ENCODE measurements at places on chromosomes 12 and 14.

- DNase-seq = no peak
These were observed 17.9 kb downstream of the SPTLC2 start for GRCh38 chr14:77598366-77599070.

- no peak for DNase-seq
These were observed 152.6 kb downstream of the AKAP6 start for GRCh38 chr14:32481707-32482106.

- DNase-seq = no peak
These were observed 37.1 kb downstream of the SLC8B1 start for GRCh38 chr12:113297621-113298471.

- DNase-seq = no peak
These were observed 155.1 kb downstream of the SYT1 start for GRCh38 chr12:79019672-79020071.

DNA sequence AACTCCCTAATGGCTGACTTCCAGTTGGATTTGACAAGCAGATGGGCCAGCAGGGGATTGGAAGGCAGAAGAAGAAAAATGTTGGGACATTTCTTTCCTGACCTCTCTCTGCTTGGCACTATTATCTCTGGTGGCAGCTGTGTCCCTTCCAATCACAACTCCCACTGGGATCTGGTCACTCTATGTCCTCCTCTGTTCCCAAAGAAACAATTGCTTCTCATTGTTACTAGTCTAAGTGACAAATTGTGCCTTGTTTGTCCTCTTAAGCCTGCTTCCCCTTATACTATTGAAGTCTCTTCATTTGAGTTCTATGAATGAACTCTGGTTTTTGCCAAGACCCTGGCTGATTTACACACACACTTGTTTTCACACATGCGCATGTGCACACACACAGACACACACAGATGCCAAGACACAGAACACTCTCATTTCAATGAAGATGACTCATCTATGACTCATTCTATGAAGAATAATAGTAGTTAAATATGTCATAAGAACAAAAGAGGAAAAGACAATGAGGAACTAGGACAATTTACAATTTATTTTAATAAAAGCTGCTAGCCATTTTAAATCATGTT, 83.0 kb upstream of the FAR2 start:
- DNase-seq = no peak

DNA sequence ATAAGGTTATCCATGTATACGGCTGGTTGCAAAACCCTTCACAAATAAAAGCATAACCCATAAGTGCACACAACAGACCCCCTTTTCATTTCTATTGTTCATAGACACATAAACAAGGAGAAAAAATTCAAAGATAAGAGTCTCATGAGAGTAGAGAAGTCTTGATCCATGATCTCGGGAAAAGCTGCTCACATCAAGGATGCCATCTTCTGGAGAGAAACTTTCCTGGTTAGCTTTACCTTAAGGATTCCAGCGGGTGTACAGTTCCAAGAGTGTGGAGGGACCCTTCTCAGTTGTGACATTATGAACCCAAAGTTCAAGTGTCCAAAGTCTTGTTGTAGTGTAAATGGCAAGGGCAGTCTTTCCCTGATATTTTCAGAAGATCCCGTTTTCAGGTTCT, 144.5 kb downstream of the LLPH start:
- DNase-seq = no peak

- no peak for DNase-seq
These were observed 7.5 kb downstream of the EMG1 start for GRCh38 chr12:6978188-6978587.

DNA sequence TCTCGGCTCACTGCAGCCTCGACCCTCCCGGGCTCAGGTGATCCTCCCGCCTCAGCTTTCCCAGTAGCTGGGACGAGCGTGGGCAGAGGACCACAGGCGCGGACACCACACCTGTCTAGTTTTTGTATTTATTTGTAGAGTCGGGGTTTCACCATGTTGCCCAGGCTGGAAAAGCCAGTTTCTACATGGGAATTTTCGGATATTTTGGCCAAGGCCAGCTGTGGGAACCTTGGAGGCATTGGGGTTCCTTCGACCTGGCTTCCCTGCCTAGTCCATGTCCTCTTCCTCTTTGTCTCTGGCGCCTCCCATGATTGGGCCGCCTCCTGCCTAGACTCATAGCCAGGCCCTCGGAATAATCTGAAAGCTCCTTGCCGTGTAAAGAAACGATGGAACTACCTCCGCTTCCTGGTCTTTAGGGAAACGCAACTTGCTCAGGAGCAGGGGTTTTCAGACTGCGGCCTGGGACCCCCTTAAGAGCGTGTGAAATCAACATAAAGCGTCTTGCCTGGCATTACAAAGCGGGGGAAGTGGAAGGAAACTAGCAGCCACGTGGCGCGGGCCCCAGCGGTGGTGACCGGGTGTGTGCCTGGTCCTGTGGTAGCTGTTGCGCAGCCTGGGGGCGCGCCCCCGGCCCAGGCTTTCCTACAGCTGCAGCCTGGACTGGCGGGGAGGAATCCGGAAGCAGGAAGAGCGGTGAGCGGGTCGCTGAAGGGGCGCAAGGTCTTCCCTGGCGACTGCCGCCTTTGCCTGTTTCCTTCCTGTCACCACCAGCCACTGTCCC, 1.4 kb upstream of the HSP90AA1 start:
- no peak for DNase-seq

- DNase-seq = no peak
These were observed 91.5 kb upstream of the VASH1 start for GRCh38 chr14:76669770-76670169.

GRCh38 chr12:54142114-54142475, 46.7 kb downstream of the SMUG1 start:
- no peak for DNase-seq

DNA sequence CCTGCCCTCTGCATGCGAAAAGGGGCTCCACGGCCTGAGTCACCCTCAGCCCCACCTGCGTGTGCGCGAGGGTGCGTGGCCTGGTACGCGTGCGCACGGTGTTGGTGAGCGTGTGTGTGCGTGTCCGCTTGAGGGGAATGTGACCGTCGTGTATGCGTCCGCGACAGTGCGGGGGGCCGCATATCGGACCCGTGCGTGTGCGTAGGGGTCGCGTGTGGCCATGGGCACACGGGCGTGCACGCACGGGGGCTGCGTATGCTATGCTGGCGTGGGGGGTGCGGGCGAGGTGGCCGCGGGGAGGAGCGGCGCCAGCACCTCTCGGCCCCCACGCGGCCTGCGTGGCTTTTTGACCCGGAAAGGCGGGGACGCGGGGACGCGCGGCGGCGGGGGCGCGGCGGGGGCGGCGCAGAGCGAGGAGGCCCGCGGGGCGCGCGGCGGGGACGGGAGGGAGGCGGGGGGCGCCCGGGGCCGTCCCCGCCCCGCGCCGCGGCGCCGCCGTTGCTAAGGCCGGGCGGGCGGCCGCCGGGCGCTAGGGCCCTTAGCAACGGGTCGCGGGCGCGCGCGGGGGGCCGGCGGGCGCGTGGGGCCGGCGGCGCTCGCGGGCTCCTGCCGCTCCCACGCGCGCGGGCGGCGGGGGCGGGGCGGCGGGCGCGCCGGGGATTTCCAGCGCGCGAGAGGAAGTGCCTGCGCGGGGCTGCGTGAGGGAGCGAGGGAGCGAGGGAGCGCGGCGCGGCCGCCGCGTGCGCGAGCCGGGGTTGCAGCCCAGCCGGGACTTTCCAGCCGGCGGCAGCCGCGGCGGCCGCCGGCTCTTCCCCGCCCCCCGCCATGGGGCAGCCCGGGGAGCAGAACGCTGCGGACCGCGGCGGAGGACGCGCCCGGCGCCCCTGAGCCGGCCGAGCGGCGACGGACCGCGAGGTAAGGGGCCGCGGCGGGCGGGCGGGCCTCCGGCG, at the start of gene TRAF3:
Gene TRAF3 (plus strand): TSS at position 689 of the 950 bp plus-strand sequence. CDS start 92,753 bp downstream, outside the sequence.
- DNase-seq = peak; percentile 18

DNA sequence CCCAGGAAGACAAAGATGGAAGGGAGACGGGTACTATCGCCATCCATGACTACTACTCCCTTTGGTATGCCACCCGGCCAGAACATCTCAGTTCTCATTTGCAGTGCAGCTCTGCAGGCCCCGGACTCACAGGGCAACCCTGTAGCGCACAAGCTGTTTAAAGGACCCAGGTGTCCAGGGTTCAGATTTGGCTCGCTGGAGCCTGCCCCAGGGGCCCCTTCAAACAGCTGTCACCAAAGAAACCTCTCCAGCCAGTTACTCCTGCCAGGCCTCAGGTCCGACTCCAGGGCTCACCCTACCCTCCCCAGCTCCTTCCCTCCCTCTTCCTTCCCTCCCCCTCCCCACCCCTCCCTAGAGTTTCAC, 5.5 kb upstream of the CHD4 start:
- DNase-seq = no peak

DNA sequence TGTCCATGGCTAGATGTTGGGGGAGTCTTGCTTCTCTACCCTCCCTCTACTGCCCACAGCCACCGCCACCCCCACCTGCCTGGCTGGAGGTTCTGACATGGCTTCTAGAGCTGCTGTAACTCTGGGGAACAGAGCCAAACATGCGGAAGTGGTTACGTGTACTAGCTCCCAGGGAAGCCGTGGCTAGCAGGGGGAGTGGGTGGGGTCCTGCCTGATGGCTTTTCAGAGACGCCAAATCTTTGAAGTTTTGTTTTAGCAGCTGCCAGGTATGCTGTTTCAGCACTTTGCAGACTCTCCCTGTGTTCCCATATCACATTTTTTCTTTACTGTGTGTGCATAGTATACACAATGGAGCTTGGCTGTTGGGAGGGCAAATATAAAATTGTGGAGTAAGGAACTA, 150.3 kb downstream of the TGFB3 start:
- DNase-seq = peak; percentile 69

GRCh38 chr12:32893458-32893857, 3.1 kb downstream of the PKP2 start:
- no peak for DNase-seq

DNA sequence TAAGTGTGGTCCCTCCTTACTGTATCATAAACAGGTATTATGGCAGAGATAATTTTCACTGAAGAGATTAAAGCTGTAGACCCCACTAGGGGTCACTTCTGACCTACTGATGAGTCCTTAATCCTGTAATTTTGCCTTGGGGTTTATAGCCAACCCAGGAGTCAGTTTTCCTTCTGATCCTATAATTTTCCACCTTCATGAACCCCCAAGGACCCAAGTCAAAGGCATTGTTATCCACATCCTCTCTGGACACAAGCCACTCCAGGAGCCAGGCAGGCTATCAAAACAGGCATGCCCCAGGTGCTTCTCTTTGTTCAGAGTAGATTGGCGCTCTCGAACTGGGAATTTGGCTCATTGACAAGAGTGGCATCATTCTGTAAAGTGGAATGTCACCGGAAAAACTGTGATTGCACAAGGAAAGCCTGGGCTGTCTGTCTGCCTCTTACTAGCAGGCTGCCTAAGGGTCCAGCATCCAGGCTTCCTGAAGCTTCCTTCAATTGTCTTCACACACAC, 1523.2 kb upstream of the FLRT2 start:
- DNase-seq = no peak

DNA sequence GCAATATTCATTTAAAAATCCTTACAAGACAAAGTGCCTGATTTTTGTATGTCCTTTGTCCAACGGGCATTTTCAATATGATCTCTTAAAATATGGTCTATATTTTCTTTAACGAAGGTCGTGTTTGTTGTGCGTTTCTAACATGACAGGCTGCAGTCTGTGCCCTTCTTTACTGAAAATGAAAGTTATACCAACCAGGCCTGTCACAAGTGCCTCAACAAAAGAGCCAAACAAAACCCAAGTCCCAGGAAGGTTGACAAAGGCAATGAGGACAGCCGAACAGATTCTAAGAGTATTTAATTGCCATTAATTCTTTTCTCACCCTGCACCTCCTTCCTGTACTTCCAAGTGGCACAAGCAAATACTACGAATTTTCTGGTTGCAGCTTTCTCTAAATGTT, 13.9 kb downstream of the PAX9 start:
- DNase-seq = no peak

DNA sequence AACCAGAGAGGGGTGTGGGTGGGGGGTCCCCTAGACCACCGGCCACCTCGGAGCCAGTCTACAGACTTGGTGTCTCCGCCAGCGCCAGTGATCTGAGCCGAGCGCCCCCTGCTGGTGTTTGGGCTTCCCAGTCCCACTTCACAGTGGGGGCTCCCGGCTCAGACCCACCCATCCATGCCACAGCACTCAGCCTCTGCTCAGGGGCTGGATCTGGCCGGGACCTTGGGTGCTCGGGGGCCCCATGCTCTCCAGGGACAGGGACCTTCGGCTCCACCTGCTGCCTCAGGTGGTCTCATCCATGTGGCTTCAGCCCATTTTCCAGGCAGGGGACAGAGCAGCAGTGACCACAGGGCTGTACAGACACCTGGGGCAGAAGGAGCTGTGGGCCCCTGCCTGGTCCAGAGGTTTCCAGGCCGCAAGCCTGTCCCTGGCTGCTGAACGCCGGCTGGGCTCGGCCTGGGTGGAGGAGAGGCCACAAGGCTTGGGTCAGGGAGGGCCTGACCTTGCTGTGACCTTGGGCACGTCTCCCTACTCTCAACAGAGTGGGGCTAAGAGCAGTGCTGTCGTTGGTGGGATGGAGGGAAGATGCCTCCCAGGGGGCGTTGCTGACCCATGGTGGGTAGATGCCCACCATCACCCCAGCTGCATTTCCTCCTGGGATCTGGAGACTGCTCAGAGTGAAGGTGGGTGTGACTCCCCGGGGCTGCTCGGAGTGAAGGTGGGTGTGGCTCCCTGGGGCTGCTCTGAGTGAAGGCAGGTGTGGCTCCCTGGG, 86.3 kb downstream of the KIF26A start:
- no peak for DNase-seq

- DNase-seq = peak; percentile 77
These were observed 22.8 kb downstream of the TMEM63C start for GRCh38 chr14:77204459-77204771.

DNA sequence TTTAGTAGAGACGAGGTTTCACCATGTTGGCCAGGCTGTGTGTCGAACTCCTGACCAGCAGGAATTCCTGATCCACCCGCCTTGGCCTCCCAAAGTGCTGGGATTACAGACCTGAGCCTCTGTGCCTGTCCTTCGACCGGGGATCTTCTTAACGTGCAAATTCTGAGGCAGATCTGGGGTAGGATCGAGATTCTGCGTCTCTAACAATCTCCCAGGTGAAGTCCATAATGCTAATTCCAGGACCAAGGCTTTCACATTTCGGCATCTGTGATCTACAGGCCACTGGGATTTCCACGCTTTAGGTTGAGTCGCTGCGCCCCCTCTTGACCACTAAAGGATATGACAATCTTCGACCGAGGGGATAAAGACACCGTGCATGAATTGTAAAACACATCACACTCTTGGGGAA, 24.8 kb downstream of the FOS start:
- peak; percentile 29 for DNase-seq

GRCh38 chr12:12506496-12506890, 56.2 kb downstream of the DUSP16 start:
- DNase-seq = no peak

GRCh38 chr12:29796823-29797263, 13.1 kb upstream of the TMTC1 start:
- no peak for DNase-seq

GRCh38 chr14:75370416-75371205, 57.2 kb upstream of the JDP2 start:
- no peak for DNase-seq

- DNase-seq = no peak
These were observed 52.4 kb downstream of the PHLDA1 start for GRCh38 chr12:75979181-75979580.

DNA sequence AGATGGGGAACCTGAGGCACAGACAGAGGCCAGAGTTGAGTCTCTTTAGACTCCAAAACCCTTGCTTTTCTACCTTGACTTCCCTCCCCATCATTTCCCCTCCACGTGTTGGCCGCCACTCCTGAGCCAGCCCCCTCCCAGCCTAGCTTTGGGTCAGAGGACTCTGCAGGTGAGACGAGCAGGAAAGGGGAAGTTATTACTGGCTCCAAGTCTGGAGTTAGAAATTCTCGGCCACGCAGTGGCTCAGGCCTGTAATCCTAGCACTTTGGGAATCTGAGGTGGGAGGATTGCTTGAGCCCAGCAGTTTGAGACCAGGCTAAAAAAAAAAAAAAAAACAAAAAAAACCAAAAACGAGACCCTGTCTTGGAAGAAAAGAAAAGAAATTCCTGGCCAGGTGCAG, 8.8 kb downstream of the VSX2 start:
- DNase-seq = no peak

All from NCI-H774 (cell line).